H54 (cell line): ENCODE measurements at places on chromosomes 16 and 17.
A peak's percentile ranks its signal among the peaks of the same experiment; 100 is the strongest.

- DNase-seq, result peak; percentile 47
Measured at GRCh38 chr16:47887496-47887895, 268.3 kb downstream of the ABCC12 start.

DNA sequence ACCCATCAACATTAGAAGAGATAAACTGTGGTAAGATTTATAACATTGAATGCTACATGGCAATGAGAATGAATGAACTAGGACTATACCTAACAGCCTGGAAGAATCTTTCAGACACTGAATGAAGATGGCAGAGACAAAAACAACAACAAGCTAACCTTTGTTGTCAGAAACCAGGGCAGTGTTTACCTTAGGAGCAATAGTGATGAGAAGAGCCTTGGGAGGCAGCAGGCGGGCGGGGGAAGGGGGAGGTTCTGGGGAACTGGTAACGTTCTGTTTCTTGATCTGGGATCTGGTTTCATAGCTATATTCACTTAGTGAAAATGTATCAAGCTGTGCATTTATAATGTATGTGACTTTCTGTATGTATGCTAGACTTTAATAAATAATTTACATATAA, 139.0 kb upstream of the TNRC6C start:
- no peak for DNase-seq

DNA sequence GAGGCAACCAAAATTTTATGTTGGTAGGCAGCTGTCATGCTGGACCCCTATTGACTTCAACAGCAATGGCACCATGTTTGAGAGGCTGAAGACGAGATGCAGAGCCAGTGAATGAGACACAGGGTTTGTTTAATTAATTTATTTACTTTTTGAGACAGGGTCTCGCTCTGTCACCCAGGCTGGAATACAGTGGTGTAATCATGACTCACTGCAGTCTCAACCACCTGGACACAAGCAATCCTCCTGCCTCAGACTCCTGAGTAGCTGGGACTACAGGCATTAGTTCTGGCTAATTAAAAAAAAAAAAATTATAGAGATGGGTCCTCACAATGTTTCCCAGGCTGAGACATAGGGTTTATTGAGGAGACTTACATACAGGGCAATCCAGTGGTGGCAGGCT, 36.2 kb upstream of the PPM1D start:
- no peak for DNase-seq

- DNase-seq, result no peak
Measured at GRCh38 chr16:85149776-85150175, 37.5 kb upstream of the CIBAR2 start.

DNA sequence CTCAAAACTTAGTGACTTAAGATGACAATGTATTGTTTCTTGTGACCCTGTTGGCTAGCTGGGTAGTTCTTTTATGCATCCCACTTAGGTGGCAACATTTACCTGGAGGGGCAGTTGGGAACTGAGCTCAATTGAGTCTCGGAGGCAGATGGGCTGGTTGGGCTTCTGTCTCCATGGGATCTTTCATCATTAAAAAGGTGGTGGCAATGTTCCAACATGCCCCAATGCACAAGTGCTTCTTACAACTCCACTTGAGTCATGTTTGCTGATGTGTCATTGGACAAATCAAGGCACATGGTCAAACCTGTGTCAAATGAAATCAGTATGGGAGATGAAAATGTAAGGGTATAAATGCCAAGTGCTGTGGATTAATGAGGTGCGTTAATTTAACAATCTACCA, 11.7 kb upstream of the HS3ST3B1 start:
- DNase-seq, result no peak

GRCh38 chr16:30963925-30964511, 6.5 kb downstream of the SETD1A start:
- DNase-seq, result no peak

GRCh38 chr16:27474921-27475320, 72.9 kb downstream of the IL21R start:
- no peak for DNase-seq

- no peak for DNase-seq
Measured at GRCh38 chr16:12170103-12171040, 193.8 kb downstream of the SNX29 start.

DNA sequence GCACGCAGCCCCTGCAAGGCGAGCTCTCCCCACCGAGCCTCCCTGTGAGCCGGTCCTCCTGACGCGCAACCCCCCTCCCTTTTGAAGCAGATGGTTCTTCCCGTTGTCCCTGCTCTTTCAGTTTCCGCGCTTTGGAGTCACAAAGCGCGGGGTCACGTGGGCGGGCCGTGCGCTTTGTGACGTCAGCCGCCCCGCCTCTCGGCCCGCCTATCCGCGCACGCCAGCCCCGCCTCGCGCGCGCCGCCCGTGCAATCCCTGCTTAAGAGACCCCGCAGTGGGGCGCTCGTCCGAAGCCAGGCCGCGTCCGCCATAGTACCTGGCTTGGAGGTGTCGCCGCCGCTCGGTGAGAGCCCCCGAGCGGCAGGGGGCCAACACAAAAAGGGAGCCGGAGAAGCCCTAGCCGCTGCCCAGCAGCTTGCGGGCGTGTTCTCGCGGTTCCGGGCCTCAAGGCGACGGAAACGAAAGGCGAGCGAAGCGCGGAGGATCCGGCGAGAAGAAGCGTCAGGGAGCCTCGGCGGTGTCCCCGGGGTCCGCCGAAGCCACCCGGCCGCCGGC, at the start of gene RBBP6:
TSS of gene RBBP6 (plus strand) at position 272 of the 555 bp plus-strand sequence. CDS start 1,061 bp downstream, outside the sequence.
- peak; percentile 53 for DNase-seq

- DNase-seq, result no peak
Measured at GRCh38 chr16:72821185-72821950, 226.6 kb downstream of the ZFHX3 start.

- DNase-seq, result no peak
Measured at GRCh38 chr17:66578781-66579489, 256.0 kb upstream of the CACNG5 start.

DNA sequence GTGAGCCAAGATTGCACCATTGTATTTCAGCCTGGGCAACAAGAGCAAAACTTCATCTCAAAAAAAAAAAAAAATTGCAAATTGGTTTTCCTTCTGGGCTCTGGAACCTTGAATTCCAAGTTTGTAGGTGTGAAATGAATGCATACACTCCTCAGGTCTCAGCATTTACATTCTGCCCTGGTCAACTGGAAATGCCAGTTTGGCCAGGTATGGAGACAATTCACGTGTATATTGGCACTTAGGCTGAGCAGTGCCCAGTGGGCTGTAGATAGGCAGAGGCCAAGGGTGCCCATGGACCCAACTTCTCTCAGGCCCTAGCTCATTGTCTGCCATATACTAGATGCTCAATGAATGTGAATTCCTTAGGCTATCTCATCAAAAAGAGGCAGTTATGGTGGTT, 15.7 kb downstream of the PDILT start:
- no peak for DNase-seq

GRCh38 chr17:68820825-68821481, 134.2 kb downstream of the ABCA8 start:
- no peak for DNase-seq

GRCh38 chr17:81920612-81921536, 2.9 kb upstream of the SIRT7 start:
- DNase-seq, result no peak

DNA sequence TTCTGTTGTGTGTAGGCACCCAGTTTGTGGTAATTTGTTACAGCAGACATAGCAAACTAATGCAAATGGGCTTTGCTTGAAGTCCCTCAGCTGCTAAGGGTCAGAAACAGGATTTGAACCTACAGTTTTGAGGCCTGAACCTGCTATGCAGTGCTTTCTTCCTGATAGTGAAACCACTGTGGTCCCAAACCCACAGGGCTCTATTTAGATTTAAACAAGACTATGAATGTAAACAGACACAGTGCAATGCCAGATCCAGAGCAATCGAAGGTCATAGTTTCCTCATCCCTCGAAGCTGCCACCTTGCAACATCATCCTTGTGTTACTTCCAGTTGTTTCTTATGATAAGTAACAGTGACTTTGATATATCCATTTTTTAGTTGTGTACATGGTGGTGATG, 630.2 kb downstream of the WWOX start:
- no peak for DNase-seq

DNA sequence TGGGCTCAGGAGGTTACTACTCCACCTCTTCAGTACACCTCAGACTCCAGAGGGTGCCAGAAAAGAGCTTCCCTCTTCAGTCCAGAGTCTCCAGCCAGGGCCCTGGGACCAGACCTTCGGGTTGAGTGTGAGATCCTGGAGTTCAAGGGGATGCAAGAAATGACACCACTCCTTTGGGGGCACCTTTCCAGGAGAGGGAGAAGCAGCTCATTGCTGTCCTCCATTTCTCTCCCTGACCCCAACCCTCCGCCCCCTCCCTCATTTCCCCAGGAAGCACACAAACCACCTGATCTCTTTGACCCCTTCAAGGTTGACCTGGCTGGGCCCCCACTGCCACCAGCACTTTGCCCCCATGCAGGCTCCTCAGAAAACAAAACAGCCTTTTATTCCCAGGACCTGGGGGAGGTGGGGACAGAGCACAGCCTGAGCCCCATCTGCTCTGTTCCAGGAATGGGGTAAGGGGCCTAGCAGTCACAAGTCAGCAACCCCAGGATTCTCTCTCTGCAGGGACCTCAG, 21.4 kb downstream of the CDH5 start:
- DNase-seq, result no peak

GRCh38 chr16:66357523-66357928, 9.0 kb upstream of the CDH5 start:
- DNase-seq, result peak; percentile 66

- DNase-seq, result peak; percentile 88
Measured at GRCh38 chr17:50062293-50063243, 6.7 kb downstream of the ITGA3 start.

- DNase-seq, result no peak
Measured at GRCh38 chr16:73122604-73123391, 74.9 kb upstream of the ZFHX3 start.

GRCh38 chr17:6641247-6641863, 495 bp downstream of the TXNDC17 start:
- no peak for DNase-seq

DNA sequence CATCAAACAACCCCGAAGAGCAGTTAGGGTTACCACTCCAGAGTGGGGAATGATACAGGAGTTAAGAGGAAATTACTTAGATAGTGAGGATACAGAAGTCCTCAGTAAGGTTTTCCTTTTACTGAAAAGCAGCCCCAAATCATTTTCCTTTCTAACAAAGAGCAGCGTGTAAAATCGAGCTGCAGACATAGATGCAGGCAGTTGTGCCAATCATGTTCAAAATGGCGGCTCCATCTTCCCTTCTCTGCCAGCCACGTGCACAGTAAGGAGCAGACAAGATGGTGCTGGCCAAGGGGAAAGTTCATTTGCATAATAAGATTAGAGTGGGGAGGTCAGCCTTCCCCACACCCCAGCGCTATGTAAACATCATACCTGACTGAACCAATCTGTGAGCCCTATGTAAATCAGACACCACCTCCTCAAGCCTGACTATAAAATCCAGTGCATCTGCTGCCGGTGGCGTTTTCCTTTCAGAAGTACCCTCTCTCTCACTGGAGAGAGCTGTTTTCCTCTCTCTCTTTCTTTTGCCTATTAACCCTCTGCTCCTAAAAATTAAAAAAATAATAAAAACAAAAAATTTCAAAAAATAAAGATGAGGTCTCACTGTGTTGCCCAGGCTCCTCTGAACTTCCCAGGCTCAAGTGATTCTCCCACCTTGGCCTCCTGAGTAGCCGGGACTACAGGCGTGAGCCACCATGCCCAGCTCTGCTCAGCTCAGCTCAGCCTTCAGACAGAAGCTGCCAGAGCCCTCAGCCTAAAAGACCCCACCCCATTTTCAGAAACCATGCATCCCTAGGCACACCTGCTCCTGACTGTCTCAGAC, 2.6 kb upstream of the SRL start:
- DNase-seq, result no peak

- DNase-seq, result no peak
Measured at GRCh38 chr17:7138800-7139381, 24.3 kb upstream of the ASGR2 start.

DNA sequence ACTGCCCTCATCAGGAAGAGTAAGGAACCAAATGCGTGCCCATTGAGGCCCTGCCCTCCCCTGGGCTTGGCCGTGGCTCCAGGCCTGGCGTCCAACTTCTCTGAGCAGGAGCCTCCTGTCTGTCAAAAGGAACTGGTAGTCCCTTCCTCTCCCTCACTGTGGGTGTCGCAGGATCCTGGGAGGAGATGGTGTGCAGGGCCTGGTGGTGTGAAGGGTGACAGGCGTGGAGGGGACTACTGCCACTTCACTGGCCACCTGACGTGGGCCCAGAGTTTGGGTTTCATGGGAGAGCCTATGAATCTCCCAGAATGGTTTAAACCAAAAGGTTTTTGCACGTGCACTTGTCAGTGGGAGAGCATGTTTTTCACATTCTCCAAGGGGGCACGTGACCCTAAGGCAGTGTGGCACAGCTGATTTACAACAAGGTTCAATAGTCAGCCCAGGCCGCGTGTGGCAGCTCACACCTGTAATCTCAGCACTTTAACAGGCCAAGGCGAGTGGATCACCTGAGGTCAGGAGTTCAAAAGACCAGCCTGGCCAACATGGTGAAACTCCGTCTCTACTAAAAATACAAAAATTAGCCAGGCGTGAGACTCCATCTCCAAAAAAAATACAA, 12.5 kb downstream of the ARL2BP start:
- DNase-seq, result no peak

GRCh38 chr16:20939611-20940010, 39.0 kb downstream of the LYRM1 start:
- no peak for DNase-seq

DNA sequence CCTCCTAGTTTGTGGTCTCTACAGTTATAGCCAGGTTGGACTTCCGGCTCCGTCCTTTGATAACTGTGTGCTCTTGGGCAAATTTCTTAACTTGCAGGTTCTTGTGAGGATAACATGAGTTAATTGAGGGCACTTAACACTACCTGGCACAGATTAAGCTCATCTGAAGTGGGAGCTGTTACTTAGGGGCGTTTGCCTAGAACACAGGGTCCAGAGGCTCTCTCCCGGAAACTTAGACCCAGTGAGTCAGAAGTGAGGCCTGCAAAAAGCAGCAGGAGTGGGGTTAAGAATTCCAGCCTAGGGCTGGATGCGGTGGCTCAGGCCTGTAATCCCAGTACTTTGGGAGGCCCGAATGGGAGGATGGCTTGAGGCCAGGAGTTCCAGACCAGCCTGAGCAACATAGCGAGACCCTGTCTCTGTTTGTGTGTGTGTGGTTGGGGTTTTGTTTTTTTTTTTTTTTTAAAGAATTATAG, 1.4 kb downstream of the MVP start:
- no peak for DNase-seq

DNA sequence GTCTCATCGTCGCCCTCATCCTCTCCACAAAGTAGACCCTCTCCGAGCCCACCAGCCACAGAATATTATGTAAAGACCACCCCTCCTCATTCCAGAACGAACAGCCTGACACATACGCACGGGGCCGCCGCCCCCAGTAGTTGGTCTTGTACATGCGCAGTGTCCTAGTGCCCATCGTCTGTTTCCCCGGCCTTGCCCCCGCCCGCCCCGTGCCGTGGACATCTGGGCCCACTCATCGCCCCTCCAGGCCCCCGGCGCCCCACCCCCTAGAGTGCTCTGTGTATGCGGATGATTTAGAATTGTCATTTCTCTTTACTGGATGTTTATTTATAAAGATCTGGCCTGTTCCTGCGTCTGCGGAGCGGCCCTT, 475 bp upstream of the AMDHD2 start:
- no peak for DNase-seq
